Endothelial cell (in vitro differentiated cells): ENCODE measurements at places on chromosomes 5 and 9.

DNA sequence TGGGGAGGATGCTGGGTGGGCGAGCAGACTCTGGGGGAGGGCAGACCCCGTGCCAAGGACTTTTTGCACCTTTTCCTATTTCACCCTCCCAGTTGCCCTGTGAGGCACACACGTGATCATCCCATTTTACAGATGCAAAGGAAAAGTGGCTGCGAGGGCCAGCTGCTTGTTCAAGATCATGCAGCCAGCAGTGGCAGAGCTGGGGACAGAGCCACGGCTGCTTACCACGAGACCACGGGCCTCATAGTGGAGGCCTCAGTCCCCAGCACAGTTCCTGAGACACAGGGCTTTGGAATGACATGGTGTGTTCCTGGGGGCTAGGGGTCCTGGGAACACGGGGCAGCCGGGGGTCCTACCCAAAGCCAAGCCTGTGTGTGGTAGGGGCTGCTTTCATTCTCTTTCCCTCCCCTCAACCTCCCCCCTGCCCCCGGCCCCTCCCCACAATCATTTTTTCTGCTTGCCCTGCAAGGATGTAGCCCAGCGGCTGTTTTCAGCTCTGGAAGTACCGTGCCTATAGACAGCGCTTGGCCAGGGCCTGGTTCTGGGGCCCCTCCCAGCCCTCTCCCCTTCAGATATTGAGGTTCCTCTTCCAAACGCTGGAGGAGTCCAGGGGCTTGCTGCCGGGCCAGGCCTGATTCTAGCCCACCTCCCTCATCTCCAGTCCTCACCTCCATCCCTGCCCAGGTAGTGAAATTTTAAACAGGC is 58.5 kb upstream of the IER5L start:
- no peak for DNase-seq

DNA sequence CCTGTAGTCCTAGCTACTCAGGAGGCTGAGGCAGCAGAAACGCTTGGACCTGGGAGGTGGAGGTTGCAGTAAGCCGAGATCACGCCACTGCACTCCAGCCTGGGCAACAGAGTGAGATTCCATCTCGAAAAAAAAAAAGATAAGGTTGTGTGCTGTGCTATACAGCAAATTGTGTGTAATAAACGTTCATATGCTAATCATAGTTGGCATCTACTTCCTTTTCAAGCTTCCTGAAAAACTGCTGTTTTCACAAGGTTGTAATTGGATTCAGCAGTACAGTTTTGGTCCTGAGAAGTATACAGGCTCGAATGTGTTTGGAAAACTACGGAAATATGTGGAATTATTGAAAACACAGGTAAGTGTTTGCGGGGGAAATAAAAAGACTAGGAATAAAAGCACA is 25.5 kb downstream of the OTULINL start:
- DNase-seq: no peak

DNA sequence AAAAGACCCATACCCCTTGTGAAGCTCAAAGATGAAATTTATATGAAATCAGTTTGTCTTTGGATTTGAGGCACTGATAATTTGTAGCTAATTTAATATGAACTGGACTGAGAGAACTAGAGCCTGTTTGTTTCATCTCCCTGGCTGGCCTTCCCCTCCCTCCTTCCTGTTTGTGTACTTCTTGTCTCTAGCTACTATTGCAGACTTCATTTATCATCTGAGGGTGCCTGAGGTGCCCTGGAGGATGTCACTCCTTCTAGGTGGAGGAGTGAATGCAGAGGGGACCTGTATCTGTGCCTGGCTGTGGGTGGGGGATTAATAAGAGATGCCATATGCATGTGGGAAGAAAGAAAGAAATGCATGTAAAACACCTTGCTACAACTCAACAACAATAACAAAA is 22.2 kb upstream of the GNPDA1 start:
- DNase-seq: no peak

DNA sequence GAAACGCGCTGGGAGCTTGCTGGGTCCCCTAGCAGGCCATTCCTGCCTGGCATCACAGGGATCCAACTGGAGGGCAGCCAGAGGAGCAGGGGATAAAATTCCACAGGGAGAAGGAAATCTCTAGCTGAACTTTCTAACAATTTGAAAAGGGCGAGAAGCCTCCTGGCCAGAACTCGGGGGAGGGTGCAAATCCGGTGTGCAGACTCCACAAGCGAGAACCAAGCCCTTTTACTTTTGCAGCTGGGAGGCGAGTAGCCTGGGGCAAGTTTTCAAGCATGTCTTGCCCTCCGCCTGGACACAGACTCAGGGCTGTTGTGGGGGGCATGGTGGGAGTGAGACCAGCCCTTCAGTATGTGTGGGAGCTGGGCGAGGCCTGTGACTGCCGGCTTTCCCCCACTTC is 14.3 kb upstream of the POU5F2 start:
- DNase-seq: no peak

GRCh38 chr5:74450095-74450494 is 190.4 kb downstream of the ENC1 start:
- no peak for DNase-seq

- no peak for DNase-seq
Observed at GRCh38 chr5:133393776-133394476, 218.4 kb downstream of the FSTL4 start.
